ENCODE measurements at places on chromosomes 1 and 21.

DNA sequence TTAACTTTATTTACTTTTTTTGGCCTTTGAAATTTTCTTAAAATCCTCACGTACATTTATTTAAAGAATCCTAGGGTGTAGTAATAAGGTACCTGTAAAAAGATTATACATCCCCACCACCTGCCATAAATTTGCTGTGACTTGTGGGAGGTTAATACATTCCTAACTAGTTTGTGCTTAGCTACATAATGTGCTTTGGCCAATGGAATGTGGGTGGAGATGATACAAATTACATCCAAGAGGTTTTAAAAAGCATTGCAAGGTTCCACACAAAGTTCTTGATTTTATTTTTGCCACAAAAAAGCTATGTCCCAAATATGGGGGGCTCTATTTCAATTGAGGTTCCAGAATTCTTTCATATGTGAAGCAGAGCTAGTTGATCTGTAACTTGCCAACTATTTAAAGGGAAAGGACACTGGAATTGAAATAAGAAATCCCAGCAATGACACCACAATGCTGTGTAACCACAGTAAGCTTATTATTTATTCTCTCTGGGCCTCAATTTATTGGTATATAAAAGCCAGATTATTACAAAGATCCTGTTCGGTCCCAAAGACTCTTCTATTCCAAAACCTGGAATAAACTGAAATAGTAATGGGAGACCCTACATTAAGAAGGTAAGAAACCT lies 15.7 kb downstream of the ASPM start:
- DNase-seq, result no peak

- peak; percentile 9 for DNase-seq
Observed at GRCh38 chr1:89598450-89599331, 34.2 kb upstream of the LRRC8C start.

DNA sequence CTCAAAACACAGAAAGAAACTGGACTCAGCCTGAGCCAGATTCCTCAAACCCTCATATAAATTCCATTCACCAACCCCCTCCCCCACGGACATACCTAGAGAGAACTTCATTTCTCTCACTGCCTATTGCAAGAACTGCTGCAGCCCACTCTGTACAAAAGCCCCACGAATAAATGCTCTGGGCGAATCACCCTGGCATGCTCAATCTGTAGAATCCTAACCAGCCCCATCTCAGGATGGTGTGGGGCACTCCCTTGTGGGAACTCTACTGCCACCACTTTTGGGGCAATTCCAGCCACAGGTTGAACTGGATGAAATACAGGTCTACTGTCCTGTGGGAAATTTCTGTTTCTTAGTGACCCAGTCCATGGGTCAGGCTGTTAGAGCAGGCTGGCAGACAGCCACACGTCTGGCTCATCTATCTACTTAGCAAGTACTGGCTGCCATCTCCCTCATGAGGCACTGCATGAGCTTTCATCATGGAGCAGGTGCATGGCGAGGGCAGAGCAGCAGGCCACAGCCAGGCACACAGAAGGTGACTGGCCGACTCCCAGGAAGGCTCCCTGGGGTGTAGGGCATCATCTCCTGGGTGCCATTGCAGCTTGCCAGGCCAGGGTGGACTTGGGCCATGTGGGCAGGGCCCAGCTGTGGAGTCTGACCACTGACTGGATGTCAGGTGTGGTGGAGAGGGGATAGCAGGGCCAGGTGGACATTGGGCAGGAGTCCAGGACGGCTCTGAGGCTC lies 1.6 kb upstream of the C1orf35 start:
- DNase-seq, result no peak

- DNase-seq, result no peak
Observed at GRCh38 chr1:90187323-90187585, 192.3 kb downstream of the ZNF326 start.

DNA sequence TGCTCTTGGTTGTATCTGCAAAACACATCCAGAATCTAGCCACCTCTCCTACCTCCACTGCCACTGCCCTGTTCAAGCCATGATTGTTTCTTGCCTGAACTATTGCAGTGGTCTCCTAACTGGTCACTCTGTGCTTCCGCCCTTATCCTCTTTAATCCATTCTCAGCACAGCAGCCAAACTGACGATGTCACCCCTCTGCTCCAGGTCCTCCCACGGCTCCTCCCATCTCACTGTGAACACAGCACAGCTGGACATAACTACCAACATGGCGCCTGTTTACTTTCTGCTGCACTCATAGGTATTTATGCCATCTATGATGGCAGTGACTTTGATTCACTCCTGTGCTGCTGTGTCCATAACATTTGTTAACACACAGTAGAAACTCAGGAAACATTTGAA lies 406.7 kb downstream of the DISC1 start:
- no peak for DNase-seq

- DNase-seq, result no peak
Observed at GRCh38 chr1:206970446-206970845, at the start of gene FCAMR. TSS of gene FCAMR (minus strand) at chr1:206970460. CDS start at chr1:206970125, 335 bp downstream.

- DNase-seq, result no peak
Observed at GRCh38 chr1:58932859-58933598, 149.2 kb upstream of the JUN start.

DNA sequence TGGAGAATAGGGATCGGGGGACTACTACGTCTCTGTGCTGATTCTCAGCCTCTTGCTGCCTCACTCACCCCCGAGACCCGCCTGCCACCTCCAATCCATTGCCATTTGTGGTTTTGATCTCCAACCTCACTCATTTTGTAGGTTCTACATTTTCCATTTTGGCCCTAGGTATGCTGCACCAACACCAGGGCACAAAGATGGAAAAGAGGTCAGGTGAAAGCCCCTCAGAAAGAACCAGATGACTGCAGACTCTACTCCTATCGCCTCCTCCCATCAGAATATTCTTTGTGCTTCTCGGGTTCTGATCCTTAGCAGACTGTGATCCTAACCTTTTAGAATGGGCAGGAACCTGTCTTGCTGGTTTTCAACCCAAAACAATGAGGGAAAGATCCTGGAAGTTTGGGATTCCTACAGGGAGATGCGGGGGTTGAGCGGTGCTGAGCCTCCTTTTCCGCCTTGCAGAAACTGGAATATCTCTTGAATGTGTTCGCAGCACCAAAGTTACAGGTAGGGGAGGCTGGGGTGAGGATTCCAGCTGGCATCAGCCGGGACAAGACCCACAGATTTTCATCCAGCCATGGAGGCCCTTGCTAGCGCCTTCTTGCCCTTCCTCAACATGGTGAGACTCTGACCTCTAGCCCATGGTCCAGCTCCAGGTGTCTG lies 53.1 kb downstream of the RHBG start:
- DNase-seq, result no peak

DNA sequence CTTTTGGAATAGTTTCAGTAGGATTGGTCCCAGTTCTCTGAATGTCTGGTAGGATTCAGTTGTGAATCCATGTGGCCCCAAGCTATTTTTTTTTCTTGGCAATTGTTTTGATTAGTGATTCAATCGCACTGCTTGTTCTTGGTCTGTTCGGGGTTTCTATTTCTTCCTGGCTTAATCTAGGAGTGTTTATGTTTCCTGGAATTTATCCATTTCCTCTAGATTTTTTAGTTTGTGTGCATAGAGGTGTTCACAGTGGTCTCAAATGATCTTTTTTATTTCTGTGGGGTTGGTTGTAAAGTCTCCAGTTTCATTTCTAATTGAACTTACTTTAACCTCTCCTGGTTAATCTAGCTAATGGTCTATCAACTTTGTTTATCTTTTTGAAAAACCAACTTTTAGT lies 117.6 kb downstream of the NME7 start:
- DNase-seq, result no peak

DNA sequence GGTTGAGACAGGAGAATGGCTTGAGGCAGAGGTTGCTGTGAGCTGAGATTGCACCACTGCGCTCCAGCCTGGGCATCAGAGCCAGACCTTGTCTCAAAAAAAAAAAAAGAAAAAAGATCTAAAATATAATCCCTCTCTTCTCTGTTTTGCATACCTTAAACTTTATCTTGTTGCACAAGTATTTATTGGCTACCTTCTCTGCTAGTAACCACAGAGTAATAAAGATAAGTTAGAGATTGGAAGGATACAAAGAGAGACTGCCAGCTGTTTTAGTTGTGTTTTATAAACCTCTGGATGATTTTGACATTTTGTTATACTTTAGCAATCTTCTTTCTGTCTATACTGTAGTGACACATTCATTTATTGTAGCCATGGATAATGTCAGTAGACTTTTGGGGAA lies 27.7 kb downstream of the AGO3 start:
- DNase-seq, result no peak

- DNase-seq, result no peak
Observed at GRCh38 chr1:200153277-200154055, 126.0 kb downstream of the NR5A2 start.

- no peak for DNase-seq
Observed at GRCh38 chr1:233427907-233428306, 100.4 kb downstream of the MAP3K21 start.

- DNase-seq, result no peak
Observed at GRCh38 chr1:212864201-212864600, 6.1 kb downstream of the FLVCR1 start.

DNA sequence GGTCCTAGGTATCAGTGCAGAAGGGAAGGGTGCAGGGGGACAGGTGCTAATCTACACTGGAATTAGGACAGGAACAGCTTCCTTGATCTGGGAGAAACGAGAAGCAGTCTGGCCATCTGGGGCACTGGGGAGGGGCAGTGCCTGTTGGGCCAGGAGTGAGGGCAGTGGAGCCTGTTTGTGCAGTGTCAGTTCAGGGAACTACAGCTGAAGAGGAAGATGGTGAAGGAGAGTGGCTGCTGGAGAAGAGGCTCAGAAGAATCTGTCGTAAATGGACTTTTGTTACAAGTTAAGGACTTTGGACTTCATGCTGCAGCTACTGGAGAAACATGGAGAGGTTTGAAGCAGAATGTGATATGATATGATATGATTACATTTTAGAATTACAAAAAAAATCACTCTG lies 3.2 kb upstream of the TNFSF4 start:
- DNase-seq, result no peak

GRCh38 chr1:96756789-96757188 lies 35.2 kb downstream of the PTBP2 start:
- DNase-seq, result no peak

GRCh38 chr1:26772687-26773086 lies 15.1 kb upstream of the PIGV start:
- no peak for DNase-seq

- no peak for DNase-seq
Observed at GRCh38 chr1:17460219-17460618, 20.7 kb upstream of the RCC2 start.

DNA sequence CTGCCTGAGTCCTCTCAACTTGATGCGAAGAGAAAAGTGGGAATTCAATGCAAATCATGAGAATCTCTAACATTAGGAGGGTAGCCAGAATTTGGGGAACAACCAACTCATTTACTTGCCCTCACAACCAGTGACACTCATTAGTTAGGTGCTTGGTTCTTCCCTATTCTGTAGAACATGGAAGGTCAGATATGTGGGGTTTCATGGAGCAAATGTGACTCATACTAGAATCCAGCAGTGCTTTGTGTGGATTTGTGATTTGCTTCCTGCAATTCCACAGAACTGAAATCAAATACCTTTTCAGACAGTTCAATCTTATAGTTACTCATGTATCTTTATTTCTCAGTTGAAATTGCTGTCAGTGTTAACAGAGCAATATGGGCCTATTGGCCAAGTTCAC lies 6.9 kb upstream of the ETV3 start:
- no peak for DNase-seq

DNA sequence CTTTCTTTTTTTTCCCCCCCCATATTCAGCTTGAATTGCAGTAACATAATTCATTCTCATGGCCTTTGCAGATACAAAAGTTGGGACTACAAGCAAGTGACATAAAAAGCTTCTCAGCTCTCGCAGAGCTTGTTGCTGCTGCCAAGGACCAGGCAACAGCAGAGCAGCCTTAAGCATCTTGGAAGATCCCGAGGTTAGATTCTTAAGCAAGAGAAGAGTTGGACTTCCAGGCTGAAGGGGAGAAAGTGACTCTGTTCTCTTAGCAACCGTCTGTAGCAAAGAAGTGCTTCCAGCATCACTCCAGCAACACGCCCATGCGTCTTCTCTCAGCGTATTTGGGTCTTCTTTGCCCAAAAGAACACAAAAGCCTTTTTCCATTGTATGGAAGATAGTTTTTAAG lies 20.7 kb downstream of the AGT start:
- no peak for DNase-seq

GRCh38 chr1:81937791-81938450 lies 137.2 kb downstream of the ADGRL2 start:
- DNase-seq, result no peak

GRCh38 chr1:214010717-214011116 lies 22.9 kb downstream of the PROX1 start:
- DNase-seq, result no peak

GRCh38 chr1:160657250-160657781 lies 10.5 kb upstream of the SLAMF1 start:
- DNase-seq, result no peak

DNA sequence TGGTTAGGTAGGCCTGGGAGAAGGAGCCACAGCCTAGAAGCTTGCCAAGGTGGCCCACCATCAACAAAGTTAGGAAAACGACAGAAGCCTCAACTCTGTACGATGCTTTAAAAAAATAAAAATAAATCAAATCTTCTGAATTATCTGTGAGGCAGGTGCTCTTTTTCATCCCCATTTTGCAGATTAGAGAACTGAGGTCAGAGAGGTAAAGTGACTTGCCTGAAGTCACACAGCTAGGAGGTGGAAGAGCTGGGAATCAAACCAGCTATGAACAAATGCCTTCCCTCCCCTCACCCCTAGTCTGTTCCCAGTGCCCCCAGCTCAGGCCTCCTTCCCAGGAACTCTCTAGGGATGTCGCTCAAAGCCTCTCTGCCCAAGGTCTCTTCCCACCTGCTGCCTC lies 30.4 kb downstream of the EPHA2 start:
- DNase-seq, result no peak

- no peak for DNase-seq
Observed at GRCh38 chr1:99704356-99704816, 58.5 kb downstream of the PALMD start.

DNA sequence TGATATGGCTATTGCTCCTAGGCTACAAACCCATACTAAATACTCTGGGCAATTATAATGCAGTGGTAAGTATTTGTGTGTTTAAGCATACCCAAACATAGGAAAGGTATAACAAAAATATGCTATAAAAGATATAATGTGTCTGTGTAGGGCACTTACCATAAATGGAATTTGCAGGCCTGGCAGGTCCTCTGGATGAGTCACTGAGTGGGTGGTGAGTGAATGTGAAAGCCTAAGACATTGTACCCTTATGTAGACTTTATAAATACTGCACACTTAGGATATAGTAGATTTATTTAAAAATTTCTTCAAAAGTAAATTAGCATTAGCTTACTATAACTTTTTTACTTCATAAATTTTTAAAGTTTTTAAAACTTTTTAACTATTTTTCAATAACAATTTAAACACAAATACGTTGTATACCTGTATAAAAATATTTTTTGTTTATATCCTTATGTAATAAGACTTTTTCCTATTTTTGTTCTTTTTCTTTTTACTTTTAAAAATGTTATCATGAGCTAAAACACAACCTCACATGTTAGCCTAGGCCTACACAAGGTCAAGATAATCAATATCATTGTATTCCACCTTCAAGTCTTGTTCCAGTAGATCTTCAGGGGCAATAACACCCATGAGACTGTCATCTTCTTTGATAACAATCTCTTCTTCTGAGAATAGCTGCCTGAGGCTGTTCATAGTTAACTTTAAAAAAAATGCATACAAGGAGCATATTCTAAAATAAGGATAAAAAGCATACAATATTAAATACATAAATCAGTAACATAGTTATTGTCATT lies 306.3 kb upstream of the RGS18 start:
- no peak for DNase-seq

- DNase-seq, result no peak
Observed at GRCh38 chr1:161091093-161091492, 1.7 kb upstream of the NECTIN4 start.

Data from neuronal stem cell (in vitro differentiated cells).